Stimulated activated CD4-positive, alpha-beta T cell treated with anti-CD3 and anti-CD28 coated beads, Interleukin-4, amount 100 ng/mL, for 1 hour (primary cell): ENCODE measurements at places on chromosomes 13 and 19.

GRCh38 chr13:89496478-89496877 is 1825.3 kb downstream of the SLITRK5 start:
- no peak for DNase-seq

GRCh38 chr19:39110263-39110967 is 15.2 kb upstream of the PAK4 start:
- peak; percentile 77 for DNase-seq

DNA sequence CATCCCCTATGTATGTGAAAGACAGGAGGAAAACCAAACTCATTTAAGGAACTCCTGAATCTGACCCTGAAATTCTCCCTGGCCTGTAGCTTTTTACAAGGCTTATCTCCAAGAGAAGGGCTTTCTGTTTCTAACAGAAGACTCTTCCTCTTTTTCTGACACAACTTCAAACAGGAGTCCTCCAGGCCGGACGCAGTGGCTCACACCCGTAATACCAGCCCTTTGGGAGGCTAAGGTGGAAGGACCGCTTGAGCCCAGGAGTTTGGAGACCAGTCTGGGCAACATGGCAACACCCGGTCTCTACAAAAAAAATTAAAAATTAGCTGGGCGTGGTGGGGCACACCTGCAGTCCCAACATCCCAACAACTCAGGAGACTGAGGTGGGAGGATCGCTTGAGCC is 41.9 kb downstream of the CARS2 start:
- DNase-seq: no peak

DNA sequence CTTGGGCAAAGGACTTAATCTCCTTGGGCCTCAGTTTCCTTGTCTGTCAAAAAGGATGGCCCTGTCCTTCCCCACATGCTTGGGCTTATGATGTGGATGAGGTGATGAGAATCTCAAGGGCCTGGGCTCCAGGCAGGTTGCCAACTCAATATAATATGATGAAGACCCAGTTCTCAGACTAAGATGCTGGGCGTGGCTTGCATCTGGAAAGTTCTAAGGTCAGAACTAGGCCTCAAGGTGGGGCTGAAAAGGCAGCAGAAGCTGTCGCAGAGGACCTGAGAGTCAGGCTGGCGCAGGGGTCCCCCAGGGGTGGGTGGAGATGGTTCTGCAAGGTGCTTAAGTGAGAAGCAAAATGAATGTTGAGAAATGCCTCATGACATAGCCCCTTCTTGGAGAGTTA is 58.8 kb downstream of the RGCC start:
- DNase-seq: no peak

GRCh38 chr19:51089786-51090185 is 7.1 kb upstream of the KLK14 start:
- DNase-seq: no peak
